ENCODE measurements at places on chromosomes 11 and 22.

DNA sequence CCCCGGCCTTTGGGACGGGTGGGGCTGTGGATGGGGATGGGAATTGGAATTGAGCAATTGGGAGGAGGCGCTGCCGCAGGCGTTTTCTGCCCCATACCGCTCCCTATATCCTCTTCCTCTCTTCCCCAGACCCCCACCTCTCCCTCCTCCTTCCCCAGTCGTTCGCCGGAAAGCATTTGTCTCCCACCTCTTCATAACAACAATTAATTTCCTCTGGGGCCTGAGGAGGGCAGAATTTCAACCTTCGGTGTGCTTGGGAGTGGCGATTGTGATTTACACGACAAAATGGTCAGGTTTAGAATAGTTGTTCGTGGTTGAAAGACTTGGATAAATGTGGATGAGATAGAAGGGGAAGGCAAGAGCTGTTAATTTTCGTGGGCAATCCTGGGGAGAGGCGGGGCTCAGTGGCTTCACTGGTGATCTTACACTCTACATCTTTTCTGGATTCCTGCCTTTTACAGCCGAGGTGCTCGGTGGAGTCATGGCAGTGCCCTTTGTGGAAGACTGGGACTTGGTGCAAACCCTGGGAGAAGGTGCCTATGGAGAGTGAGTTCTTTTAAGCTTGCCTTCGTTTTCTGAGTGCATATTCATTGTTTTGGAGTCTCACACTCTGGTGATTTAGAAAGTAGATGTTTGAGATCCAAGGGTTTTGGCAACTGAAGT, 1.5 kb downstream of the CHEK1 start:
- DNase-seq = peak; percentile 65

- DNase-seq = no peak
Measured at GRCh38 chr22:20213833-20214708, 54.0 kb downstream of the RTN4R start.

GRCh38 chr11:69293087-69293486, 868 bp upstream of the MYEOV start:
- DNase-seq = no peak

DNA sequence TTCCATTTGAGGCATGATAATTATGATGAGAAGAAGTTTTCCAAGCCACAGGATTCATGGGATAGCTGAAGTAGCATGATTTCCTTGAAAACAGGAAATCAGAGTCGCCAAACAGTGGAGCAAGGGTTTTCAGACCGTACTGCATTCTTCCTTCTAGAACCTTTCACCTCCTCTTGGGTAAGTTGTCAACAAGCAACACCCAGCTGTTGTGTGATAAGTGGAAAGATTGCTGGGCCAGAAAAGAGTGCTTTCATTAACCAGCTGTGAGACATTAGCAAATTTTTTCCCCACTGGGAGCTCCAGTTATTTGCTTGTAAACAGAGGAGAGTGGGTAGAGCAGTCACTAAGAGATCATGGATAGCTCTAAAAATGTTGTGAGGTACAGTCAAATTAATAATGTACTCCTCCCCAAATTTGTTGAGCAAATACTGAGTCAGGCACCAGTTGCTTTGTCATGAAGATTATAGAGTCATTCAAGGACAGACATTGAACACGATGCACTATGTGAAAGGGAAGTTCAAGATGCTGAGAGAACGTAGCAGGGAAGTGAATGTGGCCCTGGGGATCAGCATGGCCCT, 11.7 kb upstream of the MPEG1 start:
- no peak for DNase-seq

GRCh38 chr11:82405421-82405820, 328.2 kb downstream of the FAM181B start:
- DNase-seq = no peak

- no peak for DNase-seq
Measured at GRCh38 chr11:98630736-98631135, 390.0 kb upstream of the CNTN5 start.

GRCh38 chr11:46302866-46303265, 25.4 kb downstream of the CREB3L1 start:
- no peak for DNase-seq

GRCh38 chr11:70535191-70535971, 137.1 kb downstream of the CTTN start:
- DNase-seq = no peak

- DNase-seq = no peak
Measured at GRCh38 chr22:49574205-49574880, 253.3 kb downstream of the BRD1 start.

DNA sequence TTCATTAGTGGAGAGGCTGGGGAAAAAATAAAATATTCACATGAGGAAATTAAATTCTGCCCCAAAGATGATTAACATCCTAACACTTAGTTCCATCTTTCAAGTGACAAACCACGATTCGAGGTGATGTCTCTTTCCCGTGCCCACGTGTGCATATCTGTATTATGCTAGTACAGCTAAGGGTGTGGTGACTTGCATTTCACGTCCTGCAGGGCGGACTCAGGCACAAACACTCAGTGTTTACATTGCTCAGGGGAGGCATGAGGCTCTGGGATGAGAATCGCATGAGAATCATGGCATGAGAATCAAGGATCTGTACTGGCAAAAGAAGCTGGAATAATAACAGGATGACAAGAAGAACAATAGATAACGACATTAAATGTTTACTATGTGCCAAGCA, 179.4 kb downstream of the NTM start:
- no peak for DNase-seq

DNA sequence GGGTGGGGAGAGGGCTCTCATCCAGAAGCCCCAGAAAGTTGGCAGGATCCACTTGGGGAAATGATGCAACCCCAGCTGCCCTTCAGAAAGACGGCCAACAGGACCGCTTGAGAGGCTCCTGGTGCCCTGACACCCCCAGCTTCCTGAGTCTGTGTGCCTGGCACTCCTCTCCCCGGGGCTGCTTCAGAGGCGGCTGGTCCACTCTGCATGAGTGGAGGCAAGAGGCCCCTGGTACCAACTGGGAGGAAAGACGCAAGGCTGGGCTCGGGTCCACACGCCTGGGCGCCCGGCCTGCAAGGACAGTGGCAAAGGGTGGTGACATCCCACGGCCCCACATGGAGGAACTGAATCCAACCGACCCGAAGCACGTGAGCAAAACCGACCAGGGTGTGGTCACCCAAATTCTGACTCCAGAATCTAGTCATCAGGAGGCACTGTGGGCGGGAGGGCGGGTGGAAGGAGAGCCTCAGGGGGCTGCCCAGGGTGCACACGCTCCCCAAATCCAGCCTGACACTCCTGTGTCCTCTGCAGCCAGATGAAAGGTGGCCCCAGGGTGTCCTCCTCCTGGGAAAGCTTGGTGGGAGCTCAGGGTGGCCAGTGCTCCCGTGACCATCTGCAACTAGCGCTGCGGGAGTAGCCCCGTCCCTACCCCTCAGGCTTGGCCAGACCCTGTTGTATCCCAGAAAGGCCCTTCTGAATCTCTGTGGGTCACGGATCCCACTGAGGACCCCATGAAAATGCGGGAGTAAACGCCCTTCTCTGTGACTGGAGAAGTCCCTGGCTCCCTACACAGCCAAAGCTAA, 3.7 kb downstream of the RNH1 start:
- DNase-seq = no peak

- DNase-seq = no peak
Measured at GRCh38 chr11:72441752-72442207, 7.4 kb upstream of the CLPB start.

DNA sequence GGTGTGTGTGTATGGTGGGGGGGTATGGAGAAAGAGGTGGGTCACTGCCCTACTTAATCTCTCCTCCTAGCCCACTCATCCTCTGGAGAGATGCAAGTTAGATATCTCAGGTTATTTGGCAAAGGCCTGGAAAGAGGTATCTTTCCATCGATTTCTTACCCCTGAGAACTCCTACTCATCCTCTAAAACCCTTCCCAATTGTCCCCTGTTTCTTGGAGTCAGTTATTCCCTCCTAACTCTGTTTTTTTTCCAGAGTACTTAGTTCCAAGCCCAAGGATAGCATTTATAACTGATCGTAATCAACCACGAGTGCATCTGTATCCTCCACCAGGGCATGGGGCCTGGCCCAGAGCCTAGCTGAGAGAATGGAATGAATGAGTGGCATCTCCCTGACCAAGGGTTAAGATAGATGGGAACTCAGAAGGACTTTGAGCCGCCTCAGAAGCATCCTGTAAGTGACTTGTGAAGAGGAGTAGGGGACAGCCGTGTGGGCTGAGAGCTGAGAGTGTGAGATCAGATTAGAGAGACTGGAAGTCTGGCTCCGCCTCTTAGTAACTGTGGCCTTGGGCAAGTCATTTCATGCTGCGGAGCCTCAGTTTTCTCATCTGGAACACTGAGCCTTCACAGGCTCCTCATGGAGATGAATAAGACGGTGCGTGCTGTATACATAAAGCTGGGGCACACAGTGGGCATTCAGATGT, 16.2 kb downstream of the CD6 start:
- no peak for DNase-seq

- no peak for DNase-seq
Measured at GRCh38 chr22:37032535-37033460, 13.3 kb downstream of the MPST start.

DNA sequence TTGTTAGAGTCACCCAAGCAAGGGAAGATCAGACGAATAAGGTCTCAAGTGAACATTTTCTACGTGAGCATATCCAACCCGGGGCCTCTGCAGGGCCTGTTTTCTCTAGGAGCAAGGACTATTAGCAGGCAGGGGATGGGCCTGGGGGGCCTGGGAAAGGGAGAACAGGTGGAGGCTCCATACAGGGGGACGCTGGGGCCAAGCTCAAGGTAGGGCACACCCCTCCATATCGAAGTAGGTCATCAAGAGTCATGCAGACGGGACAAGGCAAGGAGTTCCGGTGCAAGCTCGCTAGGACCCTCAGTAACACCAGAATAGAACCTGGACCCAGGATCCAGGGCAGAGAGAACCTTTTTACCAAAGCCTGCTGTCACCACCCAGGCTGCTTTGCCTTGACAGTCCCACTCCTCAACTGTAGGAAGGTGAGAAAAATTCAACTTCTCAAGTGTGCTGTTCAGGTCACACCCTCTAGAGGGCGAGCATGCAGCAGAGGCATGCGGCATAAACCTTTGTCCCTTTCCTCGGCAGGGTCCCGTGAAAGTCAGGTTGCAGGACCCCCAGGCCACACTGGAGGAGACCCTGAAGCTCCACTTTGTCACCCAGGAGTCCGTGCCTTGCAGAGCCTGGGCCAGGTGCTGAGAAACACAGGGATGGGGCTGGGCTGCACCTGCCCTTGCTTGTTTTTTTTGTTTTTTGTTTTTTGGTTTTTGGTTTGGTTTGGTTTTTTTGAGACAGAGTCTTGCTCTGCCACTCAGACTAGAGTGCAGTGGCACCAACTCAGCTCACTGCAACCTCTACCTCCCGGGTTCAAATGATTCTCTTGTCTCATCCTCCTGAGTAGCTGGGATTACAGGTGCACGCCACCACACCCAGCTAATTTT, 8.6 kb upstream of the APOBEC3B start:
- DNase-seq = peak; percentile 67

GRCh38 chr11:126669416-126669815, 313.9 kb downstream of the ST3GAL4 start:
- DNase-seq = no peak

GRCh38 chr11:120509346-120510053, 2.0 kb upstream of the GRIK4 start:
- no peak for DNase-seq

DNA sequence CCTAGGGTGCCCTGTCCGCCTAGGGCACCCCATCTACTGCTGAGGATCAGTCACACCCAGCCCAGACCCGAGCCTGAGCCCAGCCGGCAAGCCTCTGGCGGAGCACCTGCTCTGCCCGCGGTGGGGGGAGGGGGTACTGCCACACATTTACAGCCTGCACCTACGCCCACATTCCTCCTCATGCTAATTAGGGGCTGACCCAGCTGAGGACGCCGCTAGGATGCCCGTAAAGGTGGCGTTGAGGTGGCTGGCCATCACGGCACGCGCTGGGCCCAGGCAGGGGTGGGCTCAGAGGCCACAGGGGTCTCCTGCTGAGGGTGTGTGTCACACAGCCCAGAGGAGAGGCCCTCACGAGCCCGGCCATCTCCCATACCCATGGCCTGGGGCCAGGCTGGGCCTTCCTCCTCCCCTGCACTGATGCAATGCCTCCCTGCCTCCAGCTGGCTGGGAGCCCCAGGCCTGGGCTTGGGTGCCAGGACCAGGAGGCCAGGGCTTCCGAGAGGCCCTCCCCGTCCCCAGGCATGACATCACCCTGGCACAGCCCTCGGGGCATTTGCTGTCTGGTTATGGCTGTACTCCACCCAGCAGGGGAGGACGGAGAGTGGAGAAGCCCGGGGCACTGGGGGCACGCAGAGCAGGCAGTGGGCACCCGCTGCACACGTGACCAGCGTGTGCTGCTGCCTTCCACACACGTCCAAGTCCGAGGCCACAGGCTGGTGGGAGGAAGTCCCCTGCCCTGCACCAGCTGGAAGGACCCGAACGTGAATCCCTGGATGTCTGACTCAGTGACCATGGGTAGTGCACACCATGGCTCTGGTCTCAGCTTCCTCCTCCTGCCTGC, 12.7 kb downstream of the DUSP8 start:
- DNase-seq = no peak

DNA sequence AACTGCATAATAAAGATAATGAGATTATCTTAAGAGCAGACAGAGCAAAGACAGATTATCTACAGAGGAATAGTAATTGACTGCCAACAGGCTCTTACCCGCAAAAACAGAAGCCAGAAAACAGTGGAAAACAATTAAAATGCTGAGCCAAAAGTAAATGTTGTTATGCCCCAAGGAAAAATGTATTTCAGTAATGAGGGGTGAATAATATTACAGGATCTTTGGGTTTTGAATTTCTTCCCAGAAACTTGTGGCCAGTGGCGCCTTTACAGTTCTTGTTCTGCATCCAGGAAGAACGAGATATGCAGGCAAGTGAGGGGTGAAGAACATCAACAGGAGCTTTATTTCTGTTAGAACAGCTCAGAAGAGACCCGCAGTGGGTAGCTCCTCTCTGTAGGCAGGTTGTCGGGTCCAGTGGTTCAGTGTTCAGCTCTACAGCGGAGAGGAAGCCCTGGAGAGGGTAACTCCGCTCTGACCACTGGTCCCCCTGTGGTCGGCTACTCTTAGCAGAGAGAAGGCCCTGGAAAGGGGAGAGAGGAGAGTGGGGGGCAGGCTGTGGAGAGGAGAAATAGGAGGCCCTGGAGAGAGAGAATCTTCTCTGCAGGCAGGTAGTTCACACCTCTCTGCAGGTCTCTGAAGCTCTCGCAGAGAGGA, 51.8 kb upstream of the SC5D start:
- no peak for DNase-seq

- DNase-seq = no peak
Measured at GRCh38 chr11:121670805-121671282, 218.1 kb upstream of the SORL1-AS1 start.

DNA sequence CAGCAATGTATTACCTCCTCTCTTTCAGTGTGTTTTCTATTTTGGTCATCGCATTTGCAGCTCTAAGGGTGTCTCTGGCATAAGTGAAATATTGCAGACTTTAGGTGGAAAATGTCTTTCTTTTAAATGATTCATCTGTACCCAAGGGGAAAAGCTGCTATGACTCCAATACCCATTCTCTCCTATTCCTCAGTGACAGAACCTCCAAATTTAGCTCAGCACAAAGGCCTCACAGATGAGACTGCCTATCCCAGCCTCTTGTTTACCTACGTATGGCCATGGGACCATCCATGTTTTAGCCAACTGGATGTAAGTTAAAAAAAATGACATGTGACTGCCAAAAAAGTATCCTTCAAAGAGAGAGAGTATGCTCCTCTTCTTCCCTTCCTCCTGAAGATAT, 7.9 kb downstream of the MTMR2 start:
- no peak for DNase-seq

GRCh38 chr22:45072322-45072903, 62.6 kb upstream of the PHF21B start:
- DNase-seq = no peak
